ENCODE measurements at places on chromosomes 11 and 22.
A peak's percentile ranks its signal among the peaks of the same experiment; 100 is the strongest.

DNA sequence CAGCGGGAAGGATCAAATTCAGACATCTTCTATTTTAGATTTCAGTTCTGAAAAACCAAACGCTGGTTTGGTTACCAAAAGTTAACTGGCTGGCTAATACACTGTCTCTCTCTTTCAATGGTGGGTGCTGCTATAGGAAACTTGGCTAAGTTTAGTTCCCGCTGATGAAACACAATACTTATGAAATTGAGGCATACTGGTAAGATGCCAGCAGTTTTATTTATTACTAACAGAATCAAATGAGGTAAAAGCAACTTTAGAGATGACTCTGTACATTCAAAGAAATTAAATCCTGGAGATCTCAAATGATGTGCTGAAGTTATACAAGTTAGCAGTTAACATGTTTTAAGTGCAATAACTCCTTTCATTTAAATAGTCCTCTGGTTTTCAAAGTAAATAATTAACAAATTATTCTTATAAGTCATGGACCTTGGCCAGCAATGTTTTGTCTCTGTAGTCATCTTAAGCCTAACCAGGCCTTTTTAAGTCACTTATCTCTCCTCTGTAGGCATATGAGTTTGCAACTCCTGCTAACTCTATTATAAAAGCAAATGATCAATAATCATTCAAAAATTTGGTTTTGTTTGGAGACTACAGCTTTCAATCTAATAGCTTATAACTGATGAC is 54.8 kb downstream of the PAK1 start:
- peak; percentile 35 for DNase-seq

DNA sequence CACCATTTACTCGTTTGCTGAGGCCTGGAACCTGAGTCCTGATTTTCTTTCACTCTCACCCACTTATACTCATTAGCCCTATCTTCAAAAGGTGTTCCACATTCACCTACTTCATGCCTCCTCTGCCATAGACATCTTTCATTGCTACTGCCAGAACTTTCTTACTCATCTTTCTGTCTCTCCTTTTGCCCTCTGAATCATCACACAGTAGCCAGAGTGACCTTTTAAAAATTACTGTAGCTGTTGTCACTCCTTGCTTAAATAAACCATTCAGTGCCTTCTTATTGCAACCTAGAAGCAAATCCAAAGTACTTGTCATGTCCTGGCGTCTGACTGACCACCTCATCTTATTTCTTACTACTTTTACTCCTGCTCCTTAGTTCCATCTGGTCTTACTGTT is 38.2 kb downstream of the ATXN10 start:
- peak; percentile 52 for DNase-seq

- DNase-seq, result no peak
Observed at GRCh38 chr11:131136486-131136885, 220.2 kb upstream of the SNX19 start.

GRCh38 chr11:121250843-121251242 is 41.7 kb upstream of the SC5D start:
- DNase-seq, result no peak

DNA sequence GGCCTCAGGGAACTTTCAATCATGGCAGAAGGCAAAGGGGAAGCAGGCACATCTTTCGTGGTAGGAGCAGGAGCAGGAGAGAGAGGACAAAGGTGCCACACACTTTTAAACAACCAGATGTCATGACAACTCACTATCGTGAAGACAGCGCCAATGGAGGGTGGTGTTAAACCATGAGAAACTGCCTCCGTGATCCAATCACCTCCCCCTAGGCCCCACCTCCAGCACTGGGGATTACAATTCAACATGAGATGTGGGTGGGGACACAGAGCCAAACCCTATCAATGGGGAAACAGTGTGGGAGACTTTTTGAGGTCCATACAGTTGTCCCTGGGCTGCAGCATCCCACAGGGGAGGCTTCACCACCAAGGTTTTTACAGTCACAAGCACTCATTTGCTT is 41.9 kb upstream of the CFAP300 start:
- no peak for DNase-seq

DNA sequence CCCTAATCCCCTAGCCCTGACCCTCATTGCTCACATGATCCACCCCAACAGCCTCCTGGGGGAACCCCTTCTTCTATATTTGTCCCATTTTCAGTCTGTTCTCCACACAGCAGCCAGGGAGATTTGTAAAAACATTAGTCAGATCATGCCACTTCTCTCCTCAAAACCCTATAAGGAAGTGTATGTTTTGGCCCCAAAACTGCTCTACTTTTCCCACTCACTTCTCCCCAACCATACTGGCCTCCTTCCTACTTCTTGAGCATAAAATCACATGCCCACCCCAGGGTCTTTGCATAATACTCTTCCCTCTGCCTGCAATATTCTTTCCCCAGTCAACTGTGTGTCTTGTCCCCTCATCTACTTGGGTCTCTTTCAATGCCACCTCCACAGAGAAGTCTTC is 4.7 kb upstream of the SLC22A12 start:
- DNase-seq, result no peak

- DNase-seq, result peak; percentile 86
Observed at GRCh38 chr22:45468872-45469271, 33.8 kb upstream of the FBLN1 start.
